ENCODE measurements at places on chromosomes 6 and 20. TPM values are rescaled to one million over a fixed set of nuclear protein-coding genes. Genes with fewer than 3 reads are reported as not detected.

Gene ASIP
- not detected for total RNA-seq

Gene DEFB119
- total RNA-seq: not detected

DNA sequence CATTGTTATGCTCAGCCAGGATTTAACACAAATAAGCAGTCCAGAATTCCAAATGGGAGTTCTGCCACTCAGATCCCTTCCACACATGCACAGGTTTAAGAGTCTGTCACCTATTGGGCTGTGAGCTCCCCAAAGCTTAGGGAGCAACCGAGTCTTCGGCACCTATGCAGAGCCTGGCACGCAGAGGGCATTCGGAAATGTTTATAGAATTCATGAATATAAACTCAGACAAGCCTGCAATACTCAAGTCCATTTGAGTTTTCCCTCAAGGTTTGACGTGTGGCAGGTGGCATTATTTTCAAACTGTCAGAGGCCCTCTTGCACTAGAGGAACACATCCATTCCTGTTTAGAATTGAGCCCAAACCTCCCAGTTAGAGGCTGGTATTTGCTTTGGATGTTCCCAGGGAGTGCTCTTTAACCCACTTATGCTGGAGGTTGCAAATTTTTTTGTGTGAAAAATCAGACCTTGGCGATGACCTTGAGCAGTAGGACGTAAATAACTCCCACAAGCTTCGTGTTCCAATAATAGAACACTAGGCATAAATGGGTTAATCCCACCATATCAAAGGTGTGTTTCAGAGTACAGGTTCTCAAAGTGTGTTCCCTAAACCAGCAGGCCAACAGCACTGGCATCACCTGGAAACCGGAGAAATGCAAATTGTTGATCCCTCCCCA lies 28.1 kb downstream of the MAP1LC3A start:
- peaks cover 2% of the 10 kb centered on the region for H3K36me3 ChIP-seq
- H3K27ac ChIP-seq: no peak overlapping the region
- no peaks in the 10 kb centered on the region for H3K27me3 ChIP-seq
- no peak for DNase-seq

GRCh38 chr6:113856625-113857555 lies at the start of gene MARCKS:
TSS of gene MARCKS (plus strand) at chr6:113857345. CDS start at chr6:113857746, 401 bp downstream.
- no peak within 1 kb of the TSS for H3K4me3 ChIP-seq
- DNase-seq: no peak
- H3K36me3 ChIP-seq: peaks cover 21% of the 10 kb centered on the region

DNA sequence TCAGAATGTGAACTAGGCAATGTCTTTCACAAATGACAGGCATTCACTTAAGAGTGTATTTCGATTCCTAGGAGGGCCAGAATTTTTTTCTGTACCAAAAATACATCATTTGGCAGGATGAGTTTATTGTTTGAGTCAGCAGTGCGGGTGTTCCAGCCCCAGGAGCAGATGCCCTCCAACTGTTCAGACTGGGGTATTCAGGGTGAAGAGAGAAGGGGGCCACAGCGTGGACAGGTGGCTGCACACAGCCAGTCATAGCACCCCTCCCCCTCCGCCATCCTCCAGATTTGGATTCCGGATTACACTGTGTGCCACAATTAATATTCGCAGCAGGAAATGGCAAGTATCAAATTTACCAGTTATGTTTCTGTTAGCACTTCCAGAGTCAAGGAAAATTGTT lies 38.6 kb downstream of the RIPOR2 start:
- no peak for DNase-seq
- no peak overlapping the region for H3K27ac ChIP-seq
- H3K27me3 ChIP-seq: no peaks in the 10 kb centered on the region
- H3K36me3 ChIP-seq: no peaks in the 10 kb centered on the region
- H3K4me1 ChIP-seq: no peaks in the 10 kb centered on the region
- H3K4me3 ChIP-seq: no peak overlapping the region

Data from chondrocyte (in vitro differentiated cells).